Activated T-helper 1 cell treated with anti-CD3 and anti-CD28 coated beads, Interleukin-12 subunit alpha, Interleukin-12 subunit beta, Interleukin-2, Interleukin-4 antibody, amounts not matched to agents 30 ng/mL and 10 ng/mL and 1 ng/mL, durations not matched to agents 14 hours and 24 hours and 36 hours (primary cell): ENCODE measurements at places on chromosomes 1 and 21. TPM values are rescaled to one million over a fixed set of nuclear protein-coding genes. Genes with fewer than 3 reads are reported as not detected.

DNA sequence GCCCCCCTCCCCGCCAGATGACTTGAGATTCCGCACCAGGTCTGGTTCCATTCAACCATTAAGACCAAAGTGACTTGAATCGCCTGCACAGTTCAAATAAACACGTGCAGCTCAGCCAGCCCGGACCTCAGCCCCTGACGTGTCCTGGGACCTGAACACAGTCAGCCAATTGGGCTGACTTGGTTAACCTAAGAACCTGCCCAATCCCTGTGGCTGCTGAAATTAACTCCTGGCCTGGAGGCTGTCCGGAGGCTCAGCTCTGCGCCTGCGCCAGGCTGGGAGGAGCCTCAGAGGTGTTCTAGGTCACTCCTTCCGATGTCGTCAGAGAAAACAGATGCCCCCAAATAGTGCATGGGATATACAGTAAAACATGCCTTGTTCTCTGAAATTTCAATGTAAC is 73.4 kb downstream of the SCCPDH start:
- DNase-seq = no peak

- no peak for DNase-seq
These were observed 246.6 kb upstream of the CACYBP start for GRCh38 chr1:174753131-174753530.

GRCh38 chr1:210377731-210378333 is 49.1 kb downstream of the HHAT start:
- DNase-seq = no peak

GRCh38 chr1:8627728-8628127 is 189.7 kb downstream of the RERE start:
- no peak for DNase-seq

Gene DCLRE1B
- total RNA-seq = 20.9 and 21.2 TPM in 2 replicates

Gene NUAK2
- total RNA-seq = 1.1 and 1.3 TPM in 2 replicates

GRCh38 chr1:8764293-8764937 is 53.0 kb downstream of the RERE start:
- DNase-seq = no peak

- DNase-seq = no peak
These were observed 2.8 kb upstream of the CD1C start for GRCh38 chr1:158286941-158287346.

GRCh38 chr1:19411612-19412011 is 73.7 kb downstream of the CAPZB start:
- no peak for DNase-seq

- peak; percentile 63 for DNase-seq
These were observed 76.7 kb downstream of the ARHGEF16 start for GRCh38 chr1:3530926-3531818.

DNA sequence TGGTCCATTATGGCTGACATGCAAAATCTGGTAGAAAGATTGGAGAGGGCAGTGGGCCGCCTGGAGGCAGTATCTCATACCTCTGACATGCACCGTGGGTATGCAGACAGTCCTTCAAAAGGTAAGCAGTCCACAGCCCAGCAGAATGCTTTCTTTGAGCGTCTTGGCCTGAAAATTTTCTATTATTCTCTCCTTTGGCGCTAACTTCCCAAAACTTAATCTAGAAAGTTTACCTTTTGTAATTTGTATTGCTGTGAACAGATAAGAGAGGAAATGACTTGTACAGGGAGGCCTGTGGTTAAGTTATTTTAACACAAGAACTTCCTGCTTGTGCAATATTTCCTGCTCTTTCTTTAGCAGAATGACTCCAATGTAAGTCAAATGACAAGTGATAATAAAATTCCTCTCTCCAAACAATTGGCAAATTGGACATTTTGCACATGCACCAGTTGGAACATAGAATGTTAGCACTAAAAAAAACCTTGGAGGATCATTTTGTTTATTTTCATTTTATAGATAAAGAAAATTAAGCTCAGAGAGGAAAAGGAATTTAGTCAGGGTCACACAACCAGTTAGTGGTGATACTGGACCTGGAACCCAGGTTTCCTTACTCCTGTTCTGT is 18.9 kb downstream of the CAP1 start:
- peak; percentile 3 for DNase-seq

- DNase-seq = no peak
These were observed 262.1 kb upstream of the LRRC7 start for GRCh38 chr1:69305621-69306020.

Gene ZNF695
- 0.27 and 0.57 TPM in 2 replicates for total RNA-seq

DNA sequence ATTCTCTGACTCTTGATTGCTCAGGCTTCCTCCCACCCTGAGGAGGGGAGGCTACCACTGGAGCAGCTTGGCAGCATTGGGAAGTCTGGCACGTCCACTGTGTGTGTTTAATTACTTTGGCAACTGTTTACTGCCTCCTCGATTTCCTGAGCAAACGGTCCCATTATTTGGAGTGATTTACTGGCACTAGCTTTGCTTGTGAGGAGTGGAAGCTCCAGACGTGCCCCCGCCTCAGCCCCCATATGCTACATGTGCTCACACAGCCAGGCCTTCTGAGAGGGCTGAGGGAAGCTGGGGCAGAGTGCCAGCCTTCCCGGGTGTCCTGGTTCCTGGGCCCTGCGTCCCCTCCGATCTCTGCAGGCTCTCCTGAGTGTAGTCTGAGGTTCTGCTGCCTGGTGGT is 306.2 kb downstream of the PTPRU start:
- DNase-seq = no peak

- no peak for DNase-seq
These were observed 111.7 kb upstream of the KCNJ15 start for GRCh38 chr21:38145104-38145503.

- DNase-seq = no peak
These were observed 298.5 kb downstream of the PCP4 start for GRCh38 chr21:40165773-40166070.

DNA sequence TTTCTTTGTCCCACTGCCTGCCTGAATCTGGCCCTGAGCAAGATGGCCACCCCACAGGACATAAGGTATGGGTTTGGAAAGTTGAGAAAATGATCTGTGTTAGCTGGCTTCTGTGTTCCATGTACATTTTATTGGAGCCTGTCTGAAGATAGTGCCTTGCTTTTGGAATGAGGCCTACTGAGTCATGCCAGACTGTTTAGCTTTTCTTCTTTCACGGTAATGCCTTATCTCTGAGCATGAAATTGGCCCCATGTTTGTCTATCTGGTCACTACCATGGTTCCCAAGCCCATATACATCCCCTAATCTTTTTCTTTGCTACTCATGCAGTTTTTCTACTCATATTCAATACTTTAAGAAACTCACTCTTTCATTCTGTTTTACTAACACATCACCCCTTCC is 85.1 kb upstream of the LMO4 start:
- DNase-seq = no peak

DNA sequence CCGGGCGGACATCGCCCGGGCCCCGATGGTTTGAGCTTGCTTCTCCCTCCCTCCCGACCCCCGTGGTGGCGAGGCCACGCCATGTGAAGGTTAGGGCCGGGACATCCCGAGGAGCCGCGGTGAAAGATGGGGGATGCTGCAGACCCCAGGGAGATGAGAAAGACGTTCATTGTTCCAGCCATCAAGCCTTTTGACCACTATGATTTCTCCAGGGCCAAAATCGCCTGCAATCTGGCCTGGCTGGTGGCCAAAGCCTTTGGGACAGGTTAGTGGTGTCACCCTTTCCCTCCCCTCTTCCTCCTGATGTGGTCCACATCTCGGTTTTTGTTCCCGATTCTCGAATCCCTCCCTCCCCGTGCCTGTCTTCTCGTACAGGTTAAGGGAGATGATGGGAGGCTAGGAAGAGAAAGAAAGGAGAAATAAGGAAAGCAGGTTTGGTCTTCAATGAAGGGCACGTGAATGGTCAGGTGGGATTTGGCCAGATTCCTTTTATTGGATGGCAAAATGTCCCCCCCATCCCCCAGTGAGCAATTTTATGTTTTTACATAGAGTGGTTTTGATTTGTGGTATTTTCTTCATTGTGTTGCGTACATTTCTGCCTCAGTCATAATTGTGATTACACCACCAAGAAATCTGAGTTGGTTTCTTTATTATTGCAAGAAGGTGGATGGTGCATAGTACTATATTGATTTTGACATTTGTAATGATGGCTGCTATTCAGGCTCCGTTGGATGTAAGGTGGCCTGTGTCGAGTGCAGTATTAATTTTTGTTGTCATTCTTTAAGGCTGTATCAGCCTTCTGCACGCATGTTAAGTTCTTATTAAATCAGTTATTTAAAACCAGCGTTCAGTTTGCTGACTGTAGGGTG is 1.2 kb downstream of the CAMSAP2 start:
- DNase-seq = no peak

- DNase-seq = no peak
These were observed 80.6 kb downstream of the TNFSF18 start for GRCh38 chr1:172970186-172970585.

Gene VSIG8
- total RNA-seq = not detected in 2 replicates

DNA sequence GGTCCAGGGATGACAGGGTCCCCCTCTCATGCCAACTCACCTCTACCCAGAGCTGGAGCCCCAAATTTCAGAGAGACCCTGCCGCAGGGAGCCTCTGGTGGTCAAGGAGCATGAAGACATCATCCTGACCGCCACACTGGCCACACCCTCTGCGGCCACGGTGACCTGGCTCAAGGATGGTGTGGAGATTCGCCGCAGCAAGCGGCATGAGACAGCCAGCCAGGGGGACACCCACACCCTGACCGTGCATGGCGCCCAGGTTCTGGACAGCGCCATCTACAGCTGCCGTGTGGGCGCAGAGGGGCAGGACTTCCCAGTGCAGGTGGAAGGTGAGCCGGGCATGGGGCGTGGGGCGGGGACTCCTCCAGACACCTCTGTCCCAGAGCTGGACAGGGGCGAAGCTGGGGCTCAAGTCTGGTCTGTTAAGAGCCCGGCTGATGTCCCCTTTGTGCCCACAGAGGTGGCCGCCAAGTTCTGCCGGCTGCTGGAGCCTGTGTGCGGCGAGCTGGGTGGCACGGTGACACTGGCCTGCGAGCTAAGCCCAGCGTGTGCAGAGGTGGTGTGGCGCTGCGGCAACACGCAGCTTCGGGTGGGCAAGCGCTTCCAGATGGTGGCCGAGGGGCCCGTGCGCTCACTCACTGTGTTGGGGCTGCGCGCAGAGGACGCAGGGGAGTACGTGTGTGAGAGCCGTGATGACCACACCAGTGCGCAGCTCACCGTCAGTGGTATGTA is 66.0 kb downstream of the OBSCN start:
- no peak for DNase-seq

DNA sequence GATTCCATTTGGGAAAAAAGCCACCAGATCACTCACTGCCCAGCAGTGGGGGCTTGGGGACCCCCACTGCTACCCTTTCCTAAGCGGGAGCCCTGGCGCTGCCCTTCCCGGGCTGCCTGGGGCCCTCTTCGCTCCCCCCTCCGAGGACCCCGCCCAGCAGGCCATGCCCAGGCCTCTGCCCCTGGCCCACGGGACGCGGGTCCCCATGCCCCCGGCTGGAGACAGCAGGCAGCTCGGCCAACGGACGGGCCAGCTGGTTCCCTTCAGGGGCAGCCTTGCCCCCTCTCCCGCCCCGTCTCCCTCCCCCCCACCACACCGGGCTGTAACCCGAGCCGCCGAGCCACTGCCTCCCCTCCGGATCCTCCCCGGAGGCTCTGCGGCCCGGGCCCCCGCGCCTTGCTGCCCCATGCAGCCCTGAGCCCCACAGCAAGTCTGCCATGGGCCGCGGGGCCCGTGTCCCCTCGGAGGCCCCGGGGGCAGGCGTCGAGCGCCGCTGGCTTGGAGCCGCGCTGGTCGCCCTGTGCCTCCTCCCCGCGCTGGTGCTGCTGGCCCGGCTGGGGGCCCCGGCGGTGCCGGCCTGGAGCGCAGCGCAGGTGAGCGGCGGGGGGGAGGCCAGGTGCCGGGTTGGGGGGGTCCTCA is at the start of gene MMP23B:
MMP23B (plus strand) TSS at position 392 of the 639 bp plus-strand sequence; CDS start at position 438, 46 bp downstream.
- no peak for DNase-seq

Gene GPR161
- total RNA-seq = 0.41 and 0.42 TPM in 2 replicates

Gene SPRR3
- not detected in 2 replicates for total RNA-seq

DNA sequence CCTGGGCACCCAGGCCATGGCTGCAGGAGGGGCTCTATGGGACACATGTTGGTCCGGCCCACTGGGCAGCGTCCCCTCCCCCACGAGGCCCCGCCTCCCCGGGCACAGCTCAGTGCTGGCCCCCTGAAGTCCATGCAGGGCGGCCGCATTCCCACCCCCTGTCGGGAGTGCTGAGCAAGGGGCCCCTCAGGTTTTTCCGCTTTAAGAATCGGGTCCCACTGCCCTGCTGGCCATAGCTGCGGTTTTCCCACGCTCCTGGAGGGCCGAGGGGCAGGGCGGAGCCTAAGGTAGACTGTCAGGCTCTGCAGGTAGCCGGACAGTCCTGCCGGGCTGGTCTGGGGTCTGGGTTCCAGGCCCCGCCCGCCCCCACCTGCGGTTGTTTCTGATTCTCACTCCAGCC is 43.5 kb upstream of the CCDC27 start:
- no peak for DNase-seq

GRCh38 chr21:40373761-40374160 is 473.2 kb downstream of the DSCAM start:
- no peak for DNase-seq

GRCh38 chr1:90986953-90987352 is 34.9 kb downstream of the ZNF644 start:
- DNase-seq = no peak

Gene RNU1-1
- total RNA-seq = 2,178 and 3,041 TPM in 2 replicates

DNA sequence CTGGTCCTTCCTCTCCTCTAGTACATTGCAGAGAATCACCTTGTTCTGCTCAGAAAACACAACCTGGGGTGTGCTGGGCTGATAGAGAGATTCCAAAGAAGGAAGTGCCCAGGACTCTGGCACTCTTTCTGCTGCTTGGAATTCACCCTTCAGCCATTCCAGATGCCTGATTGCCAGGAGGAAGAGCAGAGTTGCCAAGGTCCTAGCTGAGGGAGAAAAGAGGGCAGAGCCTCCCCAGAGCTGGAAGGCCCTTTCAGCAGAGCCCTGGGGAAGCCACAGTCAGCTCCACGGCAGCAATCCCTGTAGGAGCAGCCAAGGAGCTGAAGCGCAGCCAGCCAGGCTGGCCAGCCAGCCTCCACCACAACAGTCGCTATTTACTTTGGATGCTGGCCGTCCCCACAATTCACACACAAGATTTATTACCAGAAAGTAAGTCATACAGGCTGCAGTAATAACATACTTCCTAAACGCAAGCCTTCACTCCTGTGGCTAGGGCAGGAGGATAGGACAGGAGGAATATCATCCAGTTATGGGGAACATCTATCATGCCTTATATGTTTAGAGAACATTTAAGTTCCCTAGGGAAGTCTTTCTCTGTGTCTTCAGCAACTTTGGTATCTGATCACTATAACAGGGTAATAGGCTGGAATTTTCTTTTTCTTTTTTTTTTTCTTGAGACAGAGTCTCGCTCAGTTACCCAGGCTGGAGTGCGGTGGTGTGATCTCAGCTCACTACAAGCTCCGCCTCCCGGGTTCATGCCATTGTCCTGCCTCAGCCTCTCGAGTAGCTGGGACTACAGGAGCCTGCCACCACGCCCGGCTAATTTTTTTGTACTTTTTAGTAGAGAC is 36.6 kb upstream of the SLC44A3 start:
- no peak for DNase-seq

DNA sequence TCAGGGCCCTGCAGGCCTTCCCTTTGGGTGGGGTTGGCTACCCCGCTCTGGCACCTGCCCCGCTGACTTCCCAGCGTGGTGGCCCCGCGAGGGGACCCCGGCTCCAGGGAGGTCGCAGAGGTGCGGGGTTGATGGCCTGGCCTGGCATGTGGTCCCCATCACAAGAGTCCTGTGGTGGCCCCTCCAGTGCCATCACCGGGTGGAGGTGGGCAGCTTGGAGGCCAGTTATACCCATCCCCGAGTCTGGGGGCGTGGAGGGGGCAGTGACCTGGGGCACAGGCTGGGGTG is 26.8 kb downstream of the PRMT2 start:
- no peak for DNase-seq
